ENCODE measurements at places on chromosomes 6 and 20.
A peak's percentile ranks its signal among the peaks of the same experiment; 100 is the strongest.

DNA sequence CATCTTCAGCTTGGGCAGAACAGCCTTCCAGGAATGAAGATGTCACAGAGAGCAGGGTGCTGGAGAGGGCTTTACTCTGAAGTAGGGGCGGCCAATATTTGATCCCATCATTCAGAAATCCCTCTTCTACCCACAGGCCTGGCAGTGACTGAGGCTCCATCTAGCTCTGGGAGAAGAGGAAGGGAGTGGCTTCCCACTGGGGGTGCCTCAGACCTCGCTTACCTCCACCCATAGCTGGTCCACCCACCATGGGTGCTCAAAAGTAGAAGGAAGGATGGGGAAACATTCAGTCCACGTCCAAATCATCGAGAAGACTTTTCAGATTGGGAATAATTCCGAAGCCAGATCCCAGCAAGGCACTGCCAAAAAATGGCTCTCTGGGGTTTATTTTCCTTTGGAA is 11.8 kb upstream of the THBD start:
- no peak for DNase-seq
- no peaks in the 10 kb centered on the region for H3K27me3 ChIP-seq
- H3K4me1 ChIP-seq, result peaks cover 65% of the 10 kb centered on the region
- peak overlapping the region; percentile 36 for H3K27ac ChIP-seq

- H3K4me3 ChIP-seq, result no peak overlapping the region
- H3K27ac ChIP-seq, result peak overlapping the region; percentile 40
- no peak for DNase-seq
- H3K27me3 ChIP-seq, result no peaks in the 10 kb centered on the region
Observed at GRCh38 chr6:32982702-32983492, 14.5 kb downstream of the BRD2 start.

GRCh38 chr6:134400941-134401340 is 83.0 kb upstream of the SGK1 start:
- no peaks in the 10 kb centered on the region for H3K27me3 ChIP-seq
- H3K4me1 ChIP-seq, result peaks cover 8% of the 10 kb centered on the region

DNA sequence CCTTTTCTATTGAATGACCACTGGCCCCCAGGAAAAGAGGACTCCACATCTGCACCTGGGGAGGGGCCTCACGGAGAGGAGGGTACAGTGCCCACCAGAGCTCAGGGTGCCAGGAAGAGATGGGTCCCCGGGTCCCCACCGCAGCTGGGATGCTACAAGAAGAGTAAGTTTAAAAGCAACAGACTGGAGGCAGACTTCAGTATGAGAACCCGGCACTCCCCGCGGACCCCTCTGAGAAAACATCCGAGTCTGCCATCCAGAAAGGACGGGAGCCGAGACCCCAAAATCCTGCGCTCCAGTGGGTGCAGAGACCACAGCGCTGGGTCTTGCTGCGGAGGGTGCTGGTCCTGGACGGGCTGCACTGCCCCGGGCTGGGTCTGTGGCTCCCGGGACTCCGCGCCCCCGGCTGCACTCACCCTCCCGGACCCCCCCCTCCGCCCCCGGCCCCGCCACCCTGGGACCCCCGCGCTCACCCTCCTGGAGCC is 350 bp downstream of the HELZ2 start:
- H3K4me1 ChIP-seq, result peaks cover 41% of the 10 kb centered on the region
- no peaks in the 10 kb centered on the region for H3K27me3 ChIP-seq
- H3K27ac ChIP-seq, result peak overlapping the region; percentile 83
- peak overlapping the region; percentile 79 for H3K4me3 ChIP-seq

All from esophagus squamous epithelium (tissue), 5 donors.